ENCODE measurements at places on chromosomes 2 and 18. TPM values are rescaled to one million over a fixed set of nuclear protein-coding genes. Genes with fewer than 3 reads are reported as not detected.

The CRIM1 gene
- 125 TPM for total RNA-seq

The GAL3ST2 gene
- total RNA-seq, result 0.64 TPM

The REG1A gene
- not detected for total RNA-seq

The SPR gene
- total RNA-seq, result 12.8 TPM

The TANC1 gene
- total RNA-seq, result 17.8 TPM

The IL1RL2 gene
- 0.88 TPM for total RNA-seq

The KIAA1328 gene
- total RNA-seq, result 4.0 TPM

The TANK gene
- 44.7 TPM for total RNA-seq

The KCNG2 gene
- 4.7 TPM for total RNA-seq

The UGT1A3 gene
- not detected for total RNA-seq

The DLGAP1 gene
- under 0.01 TPM for total RNA-seq

The CCDC68 gene
- 20.2 TPM for total RNA-seq

The EFEMP1 gene
- 82.1 TPM for total RNA-seq

The PTMA gene
- total RNA-seq, result 888 TPM

The CNDP2 gene
- 58.6 TPM for total RNA-seq

The ANO7 gene
- 1.4 TPM for total RNA-seq

The GRHL1 gene
- 0.65 TPM for total RNA-seq

The SNED1 gene
- total RNA-seq, result 151 TPM

The CIB4 gene
- not detected for total RNA-seq

The NR4A2 gene
- total RNA-seq, result 57.6 TPM

The SP140 gene
- total RNA-seq, result 0.39 TPM

The APLF gene
- total RNA-seq, result 2.6 TPM

The STARD6 gene
- total RNA-seq, result not detected

The ATP6V1B1 gene
- total RNA-seq, result 0.40 TPM

The KLHL30 gene
- not detected for total RNA-seq

The DCDC2C gene
- total RNA-seq, result not detected

The GALNT14 gene
- 0.56 TPM for total RNA-seq

The CACNB4 gene
- total RNA-seq, result under 0.01 TPM

The SETBP1 gene
- 10.4 TPM for total RNA-seq

The RDH14 gene
- total RNA-seq, result 21.3 TPM

The CPO gene
- total RNA-seq, result not detected
